ENCODE measurements at places on chromosomes 13 and 19.
A peak's percentile ranks its signal among the peaks of the same experiment; 100 is the strongest.

- no peak for DNase-seq
Observed at GRCh38 chr13:48518083-48518482, 14.8 kb downstream of the RCBTB2 start.

GRCh38 chr19:47860602-47861297 lies 1.7 kb downstream of the TPRX2 start:
- DNase-seq: no peak

DNA sequence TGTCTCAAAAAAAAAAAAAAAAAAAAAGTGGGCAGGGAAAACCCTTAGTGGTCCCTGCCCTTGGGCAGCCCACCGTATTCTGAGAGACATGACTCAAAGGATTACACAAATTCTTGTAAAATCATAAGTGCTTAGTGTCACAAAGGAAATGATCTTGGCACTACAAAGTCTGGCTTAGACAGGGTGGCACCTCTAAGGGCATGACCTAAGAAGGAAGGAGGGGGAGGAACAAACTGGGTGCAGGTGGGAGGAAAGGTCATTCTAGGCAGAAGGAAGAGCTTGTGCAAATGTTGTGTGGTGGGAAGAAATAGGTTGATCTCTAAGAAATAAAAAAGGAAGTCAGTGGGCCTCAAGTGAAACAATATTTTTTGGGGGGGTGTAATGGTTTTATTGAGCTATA lies 10.4 kb downstream of the PNPLA6 start:
- no peak for DNase-seq

DNA sequence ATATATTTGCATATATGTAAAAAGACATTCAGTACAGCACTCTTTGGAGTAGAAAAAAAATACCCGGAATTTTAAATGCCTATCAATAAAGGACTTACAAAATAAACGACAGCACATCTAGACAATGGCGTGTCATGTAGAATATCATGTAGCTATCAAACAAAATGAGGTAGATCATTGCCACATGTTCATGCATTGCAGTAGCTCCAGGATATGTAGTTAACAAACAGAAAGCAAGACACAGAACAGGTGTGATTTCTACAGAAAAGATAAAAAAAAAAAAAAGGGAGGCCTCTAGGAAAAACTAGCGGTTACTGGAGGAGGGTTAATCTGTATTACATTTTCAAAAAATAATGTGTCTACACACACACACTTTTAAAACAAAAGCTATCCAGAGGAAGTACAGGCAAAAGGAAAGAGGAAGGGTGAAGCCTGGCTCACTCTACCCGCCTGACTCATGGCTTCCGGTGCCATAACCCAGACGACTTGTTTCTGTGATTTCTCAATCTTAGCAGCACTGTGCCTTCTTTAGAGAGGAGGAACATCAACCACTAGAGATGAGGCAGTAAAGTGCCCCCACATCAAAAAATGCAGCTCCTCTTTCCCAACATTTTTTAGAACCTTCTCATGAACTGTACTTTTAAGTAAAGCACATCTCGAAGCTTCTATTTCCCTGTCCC lies 6.9 kb downstream of the KCTD12 start:
- DNase-seq: peak; percentile 68

- no peak for DNase-seq
Observed at GRCh38 chr13:47845981-47846380, 155.1 kb downstream of the SUCLA2 start.

- DNase-seq: no peak
Observed at GRCh38 chr13:72678312-72678711, 49.1 kb downstream of the MZT1 start.

DNA sequence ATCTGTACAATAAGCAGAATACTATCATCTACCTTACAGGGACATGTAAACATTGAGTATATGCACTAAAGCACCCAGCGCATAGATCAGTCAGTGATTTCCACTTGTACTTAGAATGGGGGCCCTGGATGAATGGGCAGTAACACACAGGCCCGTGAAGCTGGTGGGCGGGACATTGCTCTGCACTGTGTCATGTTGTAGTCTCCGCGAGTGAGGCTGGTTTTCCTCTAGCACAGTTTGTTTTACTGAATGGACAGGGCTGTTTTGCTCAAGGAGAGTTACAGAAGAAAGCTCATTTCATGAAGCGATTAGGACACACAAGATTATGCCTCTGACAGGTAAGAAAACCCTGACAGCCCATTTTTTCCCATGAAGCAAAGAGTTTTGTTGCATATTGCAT lies 86.4 kb upstream of the SOX21 start:
- no peak for DNase-seq

GRCh38 chr13:25660996-25661395 lies 289.2 kb downstream of the ATP8A2 start:
- DNase-seq: no peak

- no peak for DNase-seq
Observed at GRCh38 chr13:74662905-74663304, 528.7 kb upstream of the KLF12 start.

DNA sequence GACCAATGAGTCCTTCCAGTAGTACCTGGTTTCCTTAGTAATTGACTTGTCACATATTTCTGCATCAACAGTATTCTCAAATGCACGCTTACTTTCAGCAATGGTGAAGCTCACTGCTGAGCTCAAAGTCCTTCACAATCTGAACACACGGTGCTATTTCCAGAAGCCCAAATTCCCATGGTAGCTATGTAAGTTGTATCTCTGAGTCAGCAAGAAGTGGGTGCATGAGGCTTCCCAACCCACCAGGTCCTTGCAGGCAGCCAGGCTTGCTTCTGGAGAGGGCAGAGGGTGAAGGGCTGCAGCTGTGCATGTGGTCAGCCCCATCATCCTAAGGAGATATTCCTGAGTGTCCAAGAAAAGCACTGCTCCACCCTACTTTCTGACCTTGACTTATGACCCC lies 25.7 kb downstream of the COL4A2 start:
- no peak for DNase-seq

DNA sequence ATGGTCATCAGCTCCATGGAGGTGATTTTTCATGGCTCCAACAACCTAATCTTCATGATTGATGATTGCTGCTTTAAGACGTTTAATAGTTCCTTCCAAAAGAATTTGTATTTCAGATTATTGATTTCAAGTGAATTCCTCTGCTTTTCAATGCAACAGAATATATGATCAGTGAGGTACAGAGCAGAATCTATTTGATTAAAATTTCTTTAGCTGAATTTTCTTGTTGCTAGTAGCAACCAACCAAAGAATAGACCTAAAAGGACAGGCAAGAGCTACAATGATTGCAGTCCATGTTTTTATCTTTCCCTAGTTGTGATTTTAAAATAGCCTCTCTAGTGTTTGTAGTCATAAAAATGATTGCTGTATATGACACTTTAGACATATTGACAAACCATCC lies 76.8 kb upstream of the SCEL start:
- no peak for DNase-seq

DNA sequence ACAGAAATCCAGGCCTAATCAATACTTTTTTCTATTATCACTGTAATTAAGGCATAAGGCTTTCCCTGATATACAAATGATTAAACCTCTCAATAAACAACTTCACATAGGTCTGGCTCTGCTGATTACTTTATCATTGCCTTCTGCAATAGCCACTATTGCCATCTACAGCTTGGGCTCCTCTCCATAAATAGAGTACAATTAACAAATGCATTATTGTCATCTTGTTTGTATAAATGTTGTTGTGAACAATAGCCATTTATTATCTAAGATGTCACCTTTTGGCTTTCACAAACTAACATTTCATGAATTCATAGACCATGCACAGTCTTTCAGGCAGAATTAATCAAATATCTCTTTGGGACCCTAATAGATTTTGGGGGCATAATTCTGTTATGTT lies 53.3 kb downstream of the NHLRC3 start:
- no peak for DNase-seq
